CD4-positive, alpha-beta T cell treated with Interleukin-10 for 1 hour (primary cell): ENCODE measurements at places on chromosomes 6 and 20.
A peak's percentile ranks its signal among the peaks of the same experiment; 100 is the strongest.

DNA sequence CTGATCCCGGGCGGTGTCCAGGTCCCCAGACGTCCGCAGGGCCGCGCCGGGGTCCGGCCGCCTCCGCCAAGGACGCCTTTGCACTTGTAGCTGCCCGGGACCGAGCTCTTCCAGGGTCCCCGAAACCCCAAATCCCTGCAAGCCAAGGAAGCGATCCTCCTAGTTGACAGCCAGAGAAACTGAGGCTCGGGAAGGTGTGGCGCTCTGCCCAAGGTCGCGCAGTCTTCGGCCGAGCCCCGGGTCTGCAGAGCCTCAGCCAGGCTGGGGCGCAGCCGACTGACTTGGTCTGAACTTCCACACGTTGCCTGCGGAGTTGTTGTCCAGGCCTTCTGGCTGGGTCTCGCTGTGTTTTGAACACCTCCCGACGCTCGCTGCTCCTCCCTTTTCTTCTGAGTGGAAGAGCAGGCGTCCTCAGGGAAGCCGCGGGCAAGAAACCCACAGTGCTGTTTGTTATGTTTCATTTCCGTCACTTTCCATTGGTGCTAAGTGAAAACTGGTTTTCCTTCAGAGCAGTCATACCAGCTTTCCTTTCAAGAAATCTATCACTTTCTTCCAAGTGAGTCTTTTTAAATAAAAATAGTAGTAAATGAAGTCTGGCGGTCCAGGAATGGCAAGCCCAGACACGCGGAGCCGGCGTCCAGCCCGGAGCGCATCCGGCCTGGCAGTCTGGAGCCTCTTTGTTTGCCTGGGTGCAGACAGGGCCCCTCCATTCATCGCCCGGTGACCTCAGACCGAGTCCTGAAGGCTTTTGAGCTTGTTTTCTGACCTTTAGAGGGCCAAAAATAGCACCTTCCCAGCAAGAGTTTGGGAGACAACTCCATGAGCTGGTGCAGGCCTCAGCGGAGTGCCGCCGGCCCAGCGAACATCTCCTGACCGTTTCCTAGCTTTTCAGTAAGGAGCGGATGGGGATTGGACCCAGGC, 698 bp downstream of the FAM210B start:
- peak; percentile 5 for DNase-seq

- DNase-seq, result no peak
Measured at GRCh38 chr6:15888798-15889772, 226.3 kb upstream of the DTNBP1 start.

GRCh38 chr6:98787435-98787834, 46.9 kb upstream of the POU3F2 start:
- no peak for DNase-seq

GRCh38 chr20:25148181-25148981, 47.1 kb upstream of the ENTPD6 start:
- peak; percentile 61 for DNase-seq

- peak; percentile 27 for DNase-seq
Measured at GRCh38 chr6:96542702-96543101, 20.2 kb upstream of the FHL5 start.

DNA sequence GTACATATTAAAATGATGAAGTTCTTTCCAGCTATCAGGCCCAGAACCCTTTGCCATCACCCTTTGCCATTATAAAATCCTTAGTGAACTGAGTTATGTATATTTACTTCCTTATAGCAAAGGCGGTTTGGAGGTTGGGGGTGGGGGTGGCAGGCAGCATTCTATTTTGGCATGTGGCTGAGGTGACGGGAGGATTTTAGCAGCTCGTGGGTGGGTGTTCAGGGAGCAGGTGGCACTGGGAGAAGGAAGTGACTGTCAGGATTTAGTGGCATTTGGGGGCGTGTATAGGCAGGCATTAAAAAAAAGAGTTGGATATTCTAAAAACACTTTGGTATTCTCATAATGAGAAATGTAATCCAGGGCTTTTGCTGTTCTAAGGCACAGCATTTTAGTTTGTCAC, 150.7 kb downstream of the RIMS1 start:
- DNase-seq, result no peak

DNA sequence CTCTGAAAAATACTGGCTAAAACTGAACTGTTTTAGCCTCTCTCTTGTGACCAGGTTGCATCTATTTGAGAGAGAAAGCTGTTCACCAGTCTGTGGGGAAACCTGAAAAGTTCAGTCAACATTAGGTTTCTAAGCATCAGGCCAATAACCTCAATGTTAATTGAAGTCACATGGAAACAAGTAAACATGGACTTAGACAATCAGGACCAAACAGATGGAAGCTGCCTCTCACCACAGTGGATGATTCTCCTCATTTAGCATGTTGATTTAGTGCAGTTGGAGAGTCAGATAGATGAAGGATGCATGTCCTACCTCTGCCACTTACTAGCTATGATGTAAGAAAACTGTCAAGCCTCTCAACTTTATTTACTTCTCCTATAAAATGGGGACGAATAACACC, 18.2 kb downstream of the SCGN start:
- no peak for DNase-seq

DNA sequence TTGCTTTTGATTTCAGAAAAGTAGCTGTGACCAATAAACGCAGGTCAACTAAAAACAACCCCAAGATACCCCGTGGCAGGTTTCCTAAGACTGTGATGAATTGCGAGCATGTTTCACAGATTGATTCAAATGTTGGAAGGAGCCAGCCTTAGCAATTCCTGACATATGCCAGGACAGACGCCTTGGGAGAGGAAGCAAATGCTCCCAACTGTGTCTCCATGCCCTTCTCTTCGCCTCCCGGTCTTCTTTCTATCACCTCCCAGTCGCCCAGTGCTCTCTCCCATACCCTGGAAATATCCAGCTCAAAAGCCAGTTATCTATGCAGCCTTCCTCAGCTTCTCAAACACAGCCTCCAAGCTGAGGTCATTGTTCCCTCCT, 32.0 kb downstream of the KIAA0319 start:
- no peak for DNase-seq

- DNase-seq, result no peak
Measured at GRCh38 chr6:161100072-161100471, 108.5 kb downstream of the MAP3K4 start.

- no peak for DNase-seq
Measured at GRCh38 chr6:136893187-136893586, 28.9 kb upstream of the SLC35D3 start.
